Anterior cingulate cortex (tissue), 58 donors: ENCODE measurements at places on chromosomes 11 and 22.

- no peak for DNase-seq
Measured at GRCh38 chr11:126162306-126163030, 49.0 kb downstream of the RPUSD4 start.

DNA sequence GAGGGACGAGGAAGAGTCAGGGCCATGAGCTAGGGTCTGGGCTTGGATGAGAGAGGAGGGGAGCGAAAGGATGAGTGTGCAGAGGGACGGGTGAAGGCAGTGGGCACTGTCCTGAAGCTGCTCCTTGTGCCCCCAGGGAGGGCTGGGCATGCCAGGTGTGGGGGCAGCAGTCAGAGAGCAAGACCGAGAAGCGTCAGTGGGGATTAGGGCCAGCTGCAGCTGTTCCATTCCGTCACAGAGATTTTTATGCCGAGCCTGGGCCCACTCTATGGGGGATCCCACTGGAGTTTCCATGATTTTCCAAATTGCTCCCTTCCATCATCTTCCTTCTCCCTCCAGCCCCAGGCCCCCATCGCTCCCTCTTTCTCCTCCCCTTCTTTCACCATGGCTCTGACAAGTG lies 93.2 kb downstream of the NECTIN1 start:
- no peak for DNase-seq

DNA sequence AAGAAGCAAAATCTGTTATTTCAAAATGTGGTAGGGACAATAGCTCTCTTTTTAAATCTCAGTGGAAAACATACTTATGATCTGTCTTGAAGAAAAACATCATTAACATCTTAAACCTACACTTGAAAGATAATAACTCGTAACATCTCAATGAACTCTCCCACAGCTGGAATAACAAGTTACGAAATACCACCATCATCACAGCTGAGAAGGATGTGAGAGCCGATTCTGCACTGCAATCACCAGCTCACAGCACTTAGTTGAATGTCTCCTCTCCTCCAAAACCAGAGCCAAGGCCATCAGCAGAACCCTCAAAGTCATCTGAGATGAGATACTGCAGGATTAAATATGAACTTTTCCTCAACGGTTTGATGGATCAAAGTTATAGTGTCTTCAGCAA lies 124.3 kb downstream of the ARHGAP20 start:
- no peak for DNase-seq

- DNase-seq: no peak
Measured at GRCh38 chr11:117634756-117635603, 162.0 kb downstream of the DSCAML1 start.

GRCh38 chr11:1293619-1294015 lies 15.8 kb downstream of the TOLLIP start:
- no peak for DNase-seq

- DNase-seq: no peak
Measured at GRCh38 chr11:1235901-1236315, 13.0 kb downstream of the MUC5B start.

GRCh38 chr11:35735411-35735810 lies 72.8 kb downstream of the TRIM44 start:
- no peak for DNase-seq

DNA sequence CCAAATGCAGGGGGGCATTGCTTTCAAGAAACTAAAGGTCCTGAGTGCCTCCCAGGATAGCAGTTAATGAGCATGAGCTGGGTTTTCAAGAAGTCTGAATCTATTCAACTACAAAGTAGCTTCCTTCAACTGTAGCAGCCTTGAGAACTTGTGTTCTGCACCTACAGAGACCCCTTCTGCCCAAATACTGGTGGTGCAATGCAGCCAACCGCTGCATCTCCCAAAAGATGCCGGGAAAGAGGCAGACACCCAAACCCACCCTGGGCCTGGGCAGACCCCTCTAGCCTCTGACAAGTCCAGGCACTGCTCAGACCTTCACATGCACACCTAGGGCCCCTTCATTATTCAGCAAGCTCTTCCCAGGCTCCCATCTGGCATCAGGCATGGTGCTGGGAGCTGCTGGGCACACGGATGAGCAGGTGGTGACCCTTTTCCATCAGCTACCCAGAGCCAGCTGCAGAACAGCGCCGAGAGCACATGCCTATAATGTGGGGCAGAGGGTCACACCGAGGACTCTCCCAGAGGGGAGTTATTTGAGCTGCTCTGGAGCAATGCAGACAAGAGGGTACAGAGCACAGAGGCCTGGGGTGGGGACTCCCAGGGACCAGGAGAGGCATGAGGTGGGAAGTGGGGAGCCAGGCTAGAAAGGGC lies 44.9 kb upstream of the ETS1 start:
- no peak for DNase-seq

DNA sequence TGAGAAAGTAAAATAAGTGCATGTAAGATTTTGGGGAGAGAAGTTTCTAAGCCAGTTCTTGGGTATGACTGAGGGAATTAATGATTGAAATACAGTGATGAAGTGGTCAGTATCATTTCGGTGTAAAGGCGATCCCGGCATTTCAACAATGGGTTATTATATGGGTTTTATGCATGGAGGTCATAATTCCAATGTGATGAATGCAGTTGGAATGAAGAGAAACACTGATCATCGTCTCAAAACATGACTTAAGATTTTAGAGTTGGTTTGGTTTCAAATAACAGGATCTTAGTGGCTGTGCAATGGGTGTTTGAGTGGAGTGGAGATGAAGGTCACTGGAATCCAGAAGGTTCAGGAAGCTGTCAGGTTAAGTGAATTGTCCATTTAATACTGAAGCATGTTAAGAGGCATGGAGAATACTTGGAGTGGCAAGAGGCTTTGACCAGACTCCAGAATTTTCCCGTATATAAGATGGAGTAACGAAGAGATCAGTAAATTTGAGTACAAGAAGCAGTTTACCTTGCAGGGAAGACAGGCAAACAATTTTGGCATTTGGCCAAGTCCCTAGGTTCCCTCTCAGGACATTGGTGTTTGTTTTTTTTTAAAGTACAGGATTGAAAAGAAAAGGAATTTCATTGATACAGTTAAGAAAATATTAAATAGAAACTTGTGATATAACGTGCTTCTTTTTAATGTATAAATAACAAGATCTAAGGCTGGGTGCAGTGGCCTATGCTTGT lies 96.4 kb upstream of the BIRC3 start:
- DNase-seq: no peak

DNA sequence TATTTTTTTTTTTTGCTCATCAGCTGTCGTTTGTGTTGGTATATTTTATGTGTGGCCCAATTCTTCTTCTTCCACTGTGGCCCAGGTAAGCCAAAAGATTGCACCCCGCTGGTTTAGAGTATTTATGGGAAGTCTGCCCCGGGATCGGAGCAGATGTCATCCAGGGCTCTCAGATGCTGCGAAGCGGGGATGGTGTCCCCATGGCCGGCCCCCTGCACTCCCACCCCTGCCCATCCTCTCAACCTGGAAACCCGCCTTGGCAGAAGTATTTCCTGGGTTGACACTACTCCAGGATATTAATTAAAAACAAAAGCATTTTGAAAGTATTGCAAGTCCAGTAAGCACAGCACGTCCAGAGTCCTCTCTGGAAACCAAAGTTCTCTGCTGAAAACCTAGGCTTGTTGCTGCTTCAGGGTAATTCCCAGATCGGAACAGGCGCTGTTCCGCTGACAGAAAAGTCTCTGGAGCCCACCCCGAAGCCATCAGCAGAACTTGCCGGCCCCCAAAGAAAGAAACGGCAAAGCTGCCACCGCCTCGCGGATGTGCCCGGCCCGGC lies 833 bp downstream of the SCUBE2 start:
- DNase-seq: no peak

GRCh38 chr11:114061681-114062049 lies 2.2 kb downstream of the ZBTB16 start:
- DNase-seq: no peak

GRCh38 chr11:8277691-8278090 lies 14.0 kb upstream of the LMO1 start:
- no peak for DNase-seq

DNA sequence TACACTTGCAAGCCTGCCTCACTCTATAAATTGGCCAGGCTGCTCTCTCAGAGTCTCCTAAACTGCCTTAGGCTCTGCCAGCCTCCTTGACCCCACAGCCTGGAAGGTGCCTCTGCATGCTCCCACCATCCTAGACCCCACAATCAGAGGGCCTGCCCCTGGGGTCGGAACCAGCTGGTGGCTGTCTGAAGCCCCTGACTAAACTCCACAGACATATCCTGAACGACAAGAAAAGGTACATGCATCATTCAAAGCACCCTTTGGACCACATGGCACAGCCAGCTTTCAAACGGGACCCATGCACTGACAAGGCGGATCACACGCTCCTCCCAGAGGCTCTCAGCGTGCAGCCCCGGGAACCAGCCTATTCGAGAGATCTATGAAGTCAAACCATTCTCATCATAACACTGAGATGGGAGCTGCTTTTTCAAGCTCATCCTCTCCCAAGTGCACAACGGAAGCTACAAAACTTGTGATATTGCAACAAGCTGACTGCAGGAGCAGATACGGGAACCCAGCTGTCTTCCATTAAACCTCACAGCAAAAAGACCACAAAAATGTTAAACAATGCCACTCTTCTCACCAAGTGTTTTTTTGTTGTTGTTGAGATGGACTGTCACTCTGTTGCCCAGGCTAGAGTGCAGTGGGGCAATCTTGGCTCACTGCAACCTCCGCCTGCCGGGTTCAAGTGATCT lies 8.1 kb downstream of the SHANK2 start:
- no peak for DNase-seq

- no peak for DNase-seq
Measured at GRCh38 chr11:14270690-14271542, 88.1 kb downstream of the RRAS2 start.

DNA sequence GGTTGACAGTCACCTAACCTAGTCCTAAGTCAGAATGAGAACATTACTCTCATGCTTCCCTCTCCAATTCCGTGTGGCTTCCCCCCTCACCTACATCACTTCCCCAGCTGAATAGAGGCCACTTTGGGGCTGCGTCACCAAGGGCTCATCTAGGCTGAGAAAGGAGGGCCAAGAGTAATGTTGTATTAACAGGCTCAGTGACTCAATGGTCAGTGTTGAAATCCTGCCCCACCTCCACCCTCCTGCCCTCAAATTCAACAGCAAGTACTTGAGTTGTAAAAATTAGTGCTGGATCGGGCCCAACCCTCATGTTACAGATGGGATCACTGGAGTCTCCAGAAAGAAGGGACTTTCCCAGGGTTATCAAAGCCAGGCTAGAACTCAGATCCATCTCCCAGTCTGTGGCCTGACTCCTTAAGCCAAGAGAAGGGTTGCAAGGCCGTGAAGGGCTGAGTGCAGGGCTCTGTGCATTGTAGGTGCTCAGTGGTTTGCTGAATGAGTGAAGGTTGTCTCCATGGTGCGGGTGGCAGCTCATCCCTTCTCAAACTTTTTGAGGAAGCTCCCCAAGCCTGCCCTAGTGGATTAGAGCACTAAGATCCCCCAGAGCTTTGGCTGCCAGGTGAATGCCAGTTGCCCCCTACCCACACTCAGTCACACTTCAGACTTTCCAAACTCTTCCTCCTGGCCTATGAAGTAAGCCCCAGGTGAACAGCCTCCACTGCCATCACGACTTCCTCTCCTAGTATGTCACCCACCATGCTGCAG lies 3.2 kb downstream of the DGAT2 start:
- DNase-seq: no peak

- DNase-seq: peak; percentile 9
Measured at GRCh38 chr22:32473388-32473952, 1.1 kb upstream of the FBXO7 start.

DNA sequence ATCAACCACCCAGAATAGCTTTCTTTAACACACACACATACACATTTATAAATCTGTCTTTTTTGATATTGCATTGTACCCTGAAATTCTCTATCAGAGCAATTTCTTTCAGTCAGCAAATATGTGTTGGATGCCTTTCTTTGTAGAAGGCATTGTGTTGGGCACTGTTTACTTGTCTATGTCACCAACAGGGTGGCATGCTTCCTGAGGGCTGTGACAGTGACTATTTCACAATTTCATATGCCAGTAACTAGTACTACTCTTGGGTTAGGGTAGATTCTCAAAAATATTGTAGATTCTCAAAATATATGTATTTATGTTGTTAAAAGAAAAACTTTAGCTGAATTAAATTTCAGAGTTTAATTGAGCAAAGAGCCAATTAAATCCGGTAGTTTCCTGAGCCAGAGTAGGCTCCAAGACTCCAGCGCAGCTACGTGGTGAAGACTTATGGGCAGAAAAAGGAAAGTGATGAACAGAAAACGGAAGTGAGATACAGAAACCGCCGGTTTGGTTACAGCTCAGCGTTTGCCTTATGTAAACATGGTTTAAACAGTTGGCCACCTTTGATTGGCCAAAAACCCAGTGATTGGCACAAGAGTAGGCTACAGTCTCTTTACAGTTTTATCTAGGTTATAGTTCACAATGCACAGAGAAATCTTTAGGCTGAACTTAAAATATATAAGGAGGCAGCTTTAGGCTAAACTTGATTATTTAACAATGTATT lies 723.3 kb downstream of the NTM start:
- no peak for DNase-seq

GRCh38 chr11:17629113-17629512 lies 82.1 kb downstream of the OTOG start:
- no peak for DNase-seq

DNA sequence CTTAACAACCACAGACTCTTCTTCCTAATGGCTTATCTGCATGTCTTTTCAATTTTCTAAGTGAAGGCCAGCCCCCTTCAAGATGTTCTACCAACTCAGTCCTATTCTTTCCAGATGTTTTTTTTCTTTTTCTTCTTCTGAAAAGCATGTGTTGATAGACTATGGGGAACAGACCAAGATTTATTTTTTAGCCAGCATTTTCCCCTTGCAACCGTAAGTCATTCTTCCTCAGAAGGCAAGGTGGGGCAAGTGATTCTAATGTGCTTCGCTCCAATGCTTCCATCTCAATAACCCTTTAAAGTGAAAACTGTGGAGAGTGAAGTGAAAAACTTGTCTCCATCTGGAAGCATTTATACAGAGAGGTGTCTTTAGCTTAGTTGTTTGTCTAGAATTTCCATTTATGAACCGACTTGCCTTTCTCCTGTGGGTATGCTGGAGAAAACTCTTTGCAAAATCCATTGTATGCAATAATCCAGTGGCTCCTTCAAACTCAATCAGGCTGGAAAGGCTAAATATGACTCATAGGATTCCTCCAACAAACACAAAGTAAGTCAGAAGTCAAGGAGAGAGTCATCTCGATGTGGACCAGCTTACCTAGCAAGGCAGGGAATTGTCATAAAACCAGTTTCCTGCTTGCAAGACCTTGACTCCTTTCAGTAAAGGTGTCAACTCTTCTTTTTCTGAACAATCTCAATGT lies 83.7 kb downstream of the MAML2 start:
- no peak for DNase-seq

DNA sequence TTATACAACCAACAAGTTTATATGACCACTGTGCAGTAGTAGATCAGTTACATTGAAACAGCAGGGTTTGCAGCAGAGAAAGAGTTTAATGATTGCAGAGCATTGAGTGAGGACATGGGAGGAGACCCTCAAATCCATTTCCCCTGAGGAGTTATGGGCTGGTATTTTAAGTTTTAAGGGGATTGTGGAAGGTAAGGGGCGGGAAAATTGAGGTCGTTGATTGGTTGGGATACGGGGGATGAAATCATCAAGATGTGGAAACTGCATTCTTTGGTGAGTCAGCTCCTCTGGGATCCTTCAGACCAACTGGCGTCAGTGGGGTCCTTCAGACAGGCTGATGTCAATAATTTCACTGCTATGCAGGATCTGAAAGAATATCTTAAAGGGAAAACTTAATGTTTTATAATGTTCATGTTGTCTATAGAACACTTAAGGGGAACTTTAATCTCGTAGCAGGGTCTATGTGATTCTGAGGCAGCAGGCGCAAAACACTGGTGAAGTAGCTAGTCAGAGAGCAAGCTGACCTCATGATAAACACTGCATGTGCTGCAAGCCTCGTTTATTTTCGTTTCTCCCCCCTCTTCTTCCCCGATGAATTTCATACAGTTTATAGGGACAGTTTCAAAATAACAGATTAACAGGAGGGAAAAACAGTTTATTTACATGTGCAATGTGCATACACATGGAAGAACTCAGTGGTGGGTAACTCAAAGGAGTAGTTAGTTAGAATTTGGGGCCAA lies 17.4 kb upstream of the BACE1-AS start:
- DNase-seq: no peak
